GM23248 (cell line): ENCODE measurements at places on chromosomes 1 and 21.

DNA sequence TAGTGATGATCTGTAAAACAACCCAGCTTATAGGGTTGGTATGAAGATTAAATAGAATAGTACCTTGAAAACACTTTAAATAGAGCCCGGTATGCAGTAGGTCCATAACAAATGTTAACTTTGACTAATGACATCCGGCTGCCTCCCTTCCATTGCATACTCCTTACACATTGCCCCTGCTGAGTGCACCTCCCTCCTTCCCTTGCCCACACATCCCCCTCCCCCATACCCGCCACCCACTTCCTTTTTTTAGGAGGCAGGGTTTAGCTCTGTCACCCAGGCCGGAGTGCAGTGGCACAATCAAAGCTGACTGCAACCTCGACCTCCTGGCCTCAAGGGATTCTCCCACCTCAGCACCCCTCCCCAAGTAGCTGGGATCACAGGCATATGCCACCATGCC lies 24.4 kb upstream of the ZC3H12A start:
- DNase-seq, result no peak

DNA sequence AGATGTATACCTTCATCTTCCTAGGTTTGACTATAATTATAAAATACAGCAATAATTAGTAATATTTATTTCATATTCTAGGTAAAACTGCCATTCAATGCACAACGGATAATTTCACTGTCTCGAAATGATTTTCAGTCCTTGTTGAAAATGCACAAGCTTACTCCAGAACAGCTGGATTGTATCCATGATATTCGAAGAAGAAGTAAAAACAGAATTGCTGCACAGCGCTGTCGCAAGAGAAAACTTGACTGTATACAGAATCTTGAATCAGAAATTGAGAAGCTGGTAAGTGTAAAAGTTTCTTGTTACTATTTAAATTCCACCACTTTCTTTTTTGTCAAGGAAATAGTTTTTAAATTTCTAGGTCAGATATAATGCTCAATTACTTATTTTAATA lies 30.7 kb downstream of the BACH1 start:
- DNase-seq, result no peak

DNA sequence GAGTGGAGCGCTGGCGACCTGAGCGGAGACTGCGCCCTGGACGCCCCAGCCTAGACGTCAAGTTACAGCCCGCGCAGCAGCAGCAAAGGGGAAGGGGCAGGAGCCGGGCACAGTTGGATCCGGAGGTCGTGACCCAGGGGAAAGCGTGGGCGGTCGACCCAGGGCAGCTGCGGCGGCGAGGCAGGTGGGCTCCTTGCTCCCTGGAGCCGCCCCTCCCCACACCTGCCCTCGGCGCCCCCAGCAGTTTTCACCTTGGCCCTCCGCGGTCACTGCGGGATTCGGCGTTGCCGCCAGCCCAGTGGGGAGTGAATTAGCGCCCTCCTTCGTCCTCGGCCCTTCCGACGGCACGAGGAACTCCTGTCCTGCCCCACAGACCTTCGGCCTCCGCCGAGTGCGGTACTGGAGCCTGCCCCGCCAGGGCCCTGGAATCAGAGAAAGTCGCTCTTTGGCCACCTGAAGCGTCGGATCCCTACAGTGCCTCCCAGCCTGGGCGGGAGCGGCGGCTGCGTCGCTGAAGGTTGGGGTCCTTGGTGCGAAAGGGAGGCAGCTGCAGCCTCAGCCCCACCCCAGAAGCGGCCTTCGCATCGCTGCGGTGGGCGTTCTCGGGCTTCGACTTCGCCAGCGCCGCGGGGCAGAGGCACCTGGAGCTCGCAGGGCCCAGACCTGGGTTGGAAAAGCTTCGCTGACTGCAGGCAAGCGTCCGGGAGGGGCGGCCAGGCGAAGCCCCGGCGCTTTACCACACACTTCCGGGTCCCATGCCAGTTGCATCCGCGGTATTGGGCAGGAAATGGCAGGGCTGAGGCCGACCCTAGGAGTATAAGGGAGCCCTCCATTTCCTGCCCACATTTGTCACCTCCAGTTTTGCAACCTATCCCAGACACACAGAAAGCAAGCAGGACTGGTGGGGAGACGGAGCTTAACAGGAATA lies 4.2 kb downstream of the TFAP2E start:
- DNase-seq, result peak; percentile 44

GRCh38 chr1:29649189-29650040 lies 413.1 kb downstream of the PTPRU start:
- peak; percentile 11 for DNase-seq

DNA sequence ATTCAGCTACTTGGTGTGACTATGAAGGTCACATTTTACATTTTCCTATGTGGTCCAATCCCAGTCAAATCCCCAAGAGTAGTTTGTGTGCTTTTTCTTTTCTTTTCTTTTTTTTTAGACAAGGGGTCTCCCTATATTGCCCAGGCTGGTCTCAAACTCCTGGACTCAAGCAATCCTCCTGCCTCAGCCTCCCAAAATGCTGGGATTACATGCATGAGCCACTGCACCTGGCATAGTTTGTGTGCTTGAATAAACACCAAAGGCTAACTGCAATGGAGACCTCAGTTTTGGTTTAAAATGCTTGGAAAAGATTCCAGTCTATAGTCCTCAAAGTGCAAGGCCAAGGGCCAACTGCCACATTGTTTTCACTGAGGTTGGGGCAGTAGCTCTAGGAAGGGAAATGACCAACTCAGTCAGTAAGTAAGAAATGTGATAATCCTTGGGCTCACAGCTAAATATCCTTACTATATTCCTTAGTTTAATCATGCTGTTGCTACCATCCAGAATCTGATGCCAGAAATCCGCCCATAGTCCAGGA lies 38.6 kb downstream of the EIF2B3 start:
- DNase-seq, result no peak

DNA sequence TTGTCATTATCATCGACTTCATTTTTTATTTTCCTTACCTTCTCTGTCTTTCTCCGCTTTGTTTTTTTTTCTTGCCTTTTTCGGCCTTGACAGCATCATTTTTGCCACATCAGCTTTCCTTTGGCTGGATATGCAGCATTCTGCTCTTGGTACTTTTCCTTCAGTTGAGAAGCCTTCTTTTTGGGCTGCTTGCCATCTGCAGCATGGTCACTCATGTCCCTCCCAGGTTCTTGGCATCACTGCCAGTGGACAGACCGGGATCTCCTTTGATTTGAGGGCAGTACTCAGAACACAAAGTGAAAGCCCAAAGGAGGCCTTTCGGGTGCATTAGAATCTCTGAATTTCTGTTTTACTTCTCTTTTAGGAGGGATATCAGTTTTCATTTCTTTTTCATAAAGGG lies 3.7 kb upstream of the PARP1 start:
- peak; percentile 20 for DNase-seq

- DNase-seq, result peak; percentile 53
Observed at GRCh38 chr1:3732434-3733093, 19.7 kb upstream of the CCDC27 start.

- DNase-seq, result peak; percentile 90
Observed at GRCh38 chr1:115332813-115333608, 5.0 kb downstream of the NGF start.

DNA sequence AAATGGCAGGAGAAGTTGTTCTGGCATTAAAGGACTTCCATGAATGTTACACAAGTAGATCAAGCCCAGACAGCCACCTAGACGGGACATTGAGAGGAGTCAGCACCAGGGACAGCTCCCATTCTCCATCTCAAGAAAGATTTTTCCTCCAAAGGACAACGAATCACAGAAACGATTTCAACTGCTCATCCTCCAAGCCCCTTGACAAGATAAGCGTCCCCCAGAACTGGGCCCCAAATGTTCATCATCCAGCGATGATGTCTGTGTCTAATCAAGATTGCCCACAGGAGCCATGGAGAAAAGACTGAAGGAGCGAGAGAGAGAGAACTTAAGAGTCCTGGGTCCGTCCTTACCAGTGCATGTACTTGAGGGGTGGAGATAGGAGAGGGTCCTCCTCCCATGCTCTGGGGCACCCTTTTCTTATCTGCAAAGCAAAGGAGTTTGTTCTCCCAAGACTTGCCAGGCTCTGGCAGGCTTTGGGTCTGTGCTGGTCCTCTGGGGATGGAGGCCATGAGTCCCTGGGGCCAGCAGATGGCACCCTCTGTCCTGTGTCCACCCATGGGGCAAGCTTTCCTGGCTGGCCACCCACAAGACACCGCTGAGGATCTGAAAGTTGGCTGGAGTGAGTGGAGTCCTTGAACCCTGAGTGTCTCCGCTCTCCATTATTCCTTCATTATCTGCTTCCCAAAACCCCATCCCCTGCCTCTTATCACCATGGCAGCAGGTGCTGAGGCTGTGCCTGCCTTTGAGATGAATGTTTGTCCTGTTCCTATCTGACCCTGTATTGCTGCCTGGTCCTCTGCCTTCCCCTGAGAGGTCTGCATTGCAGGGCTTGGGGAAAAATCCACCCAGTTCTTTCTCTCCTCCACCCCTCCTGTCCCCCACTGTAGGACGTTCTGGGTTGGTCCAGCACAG lies 164.6 kb downstream of the ACTL8 start:
- DNase-seq, result peak; percentile 71

GRCh38 chr1:184824691-184825323 lies 70.1 kb upstream of the EDEM3 start:
- no peak for DNase-seq

- DNase-seq, result no peak
Observed at GRCh38 chr1:9320520-9321479, 28.1 kb downstream of the SPSB1 start.

- no peak for DNase-seq
Observed at GRCh38 chr21:46067505-46068201, 30.3 kb upstream of the COL6A2 start.

GRCh38 chr1:181043025-181043888 lies 9.5 kb downstream of the MR1 start:
- DNase-seq, result peak; percentile 30

DNA sequence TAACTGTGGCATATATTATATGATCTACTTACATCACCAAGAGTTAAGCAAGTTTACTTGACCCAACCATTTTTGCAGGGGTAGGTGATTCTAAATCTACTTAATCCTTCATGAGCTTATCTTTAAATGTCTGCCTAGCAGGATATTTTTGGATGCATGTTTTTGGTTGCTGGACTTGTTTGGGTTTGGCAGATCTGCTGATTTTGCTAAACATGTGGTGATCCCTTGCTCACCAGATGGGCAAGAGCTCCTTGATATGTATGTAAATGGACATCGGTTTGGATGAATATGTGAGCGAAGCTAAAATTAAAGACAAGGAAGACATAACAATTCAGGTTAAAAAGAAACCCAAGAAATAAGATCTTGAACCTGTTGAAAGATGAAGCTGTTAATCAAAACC lies 36.7 kb downstream of the FMN2 start:
- no peak for DNase-seq

DNA sequence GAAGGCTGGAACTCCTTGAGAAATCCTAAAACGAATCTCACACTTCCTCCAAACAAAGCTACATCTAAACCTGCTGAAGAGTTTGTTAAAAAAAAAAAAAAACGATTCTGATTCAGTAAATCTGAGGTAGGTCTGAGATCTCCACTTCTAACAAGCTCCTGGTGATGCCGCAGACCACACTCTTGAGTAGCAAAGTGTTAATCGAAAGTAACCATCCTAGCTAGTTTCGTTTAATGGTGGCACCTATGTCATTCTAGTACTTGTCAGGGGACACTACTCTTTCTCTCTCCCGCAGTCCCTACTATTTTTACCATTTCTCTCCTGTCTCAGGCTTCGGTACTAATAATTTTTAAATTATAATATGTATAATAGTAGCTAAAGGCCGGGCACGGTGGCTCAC lies 2.1 kb downstream of the CLCC1 start:
- DNase-seq, result no peak
